NCI-H1048 (cell line): ENCODE measurements at places on chromosomes 6 and 20.

GRCh38 chr20:8304124-8304816 lies 172.2 kb downstream of the PLCB1 start:
- no peak for DNase-seq

- DNase-seq: no peak
Observed at GRCh38 chr20:46111028-46111835, 6.9 kb upstream of the CD40 start.

DNA sequence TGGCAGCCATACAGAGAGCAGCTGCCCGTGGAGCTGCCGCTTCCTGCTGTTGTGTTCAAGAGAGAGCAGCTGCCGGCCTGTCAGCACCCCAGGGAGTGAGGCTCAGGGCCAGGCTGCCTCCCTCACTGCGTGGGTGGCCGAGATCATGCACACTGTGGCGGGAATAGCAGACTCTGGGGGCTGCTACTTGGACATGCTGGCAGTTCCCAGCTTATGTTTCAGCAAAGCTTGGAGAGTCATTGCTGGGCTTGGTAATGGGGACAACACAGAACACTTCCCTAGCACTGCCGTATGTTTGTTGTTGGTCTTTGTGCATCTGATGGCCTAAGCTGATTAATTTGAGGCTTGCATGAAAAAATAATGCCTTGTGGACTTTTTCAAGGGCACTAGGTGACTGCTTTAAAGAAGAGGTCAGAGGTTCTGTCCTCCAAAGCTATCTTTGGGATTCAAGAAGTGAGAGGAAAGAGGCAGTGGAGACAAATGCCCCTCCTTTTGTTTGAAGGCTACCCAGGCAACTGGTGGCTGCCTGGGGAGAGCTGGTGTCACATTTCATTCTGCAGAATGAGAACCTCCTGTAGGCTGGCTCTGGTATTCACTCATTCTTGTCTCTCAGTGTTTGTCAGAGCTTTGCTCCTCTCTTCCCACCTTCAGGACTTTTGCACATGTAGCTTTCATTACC lies 18.8 kb downstream of the MRAP2 start:
- no peak for DNase-seq

- DNase-seq: no peak
Observed at GRCh38 chr6:116370760-116371119, at the start of gene DSE. DSE (plus strand) TSS chr6:116370947; CDS start chr6:116399251, 28,304 bp downstream.

DNA sequence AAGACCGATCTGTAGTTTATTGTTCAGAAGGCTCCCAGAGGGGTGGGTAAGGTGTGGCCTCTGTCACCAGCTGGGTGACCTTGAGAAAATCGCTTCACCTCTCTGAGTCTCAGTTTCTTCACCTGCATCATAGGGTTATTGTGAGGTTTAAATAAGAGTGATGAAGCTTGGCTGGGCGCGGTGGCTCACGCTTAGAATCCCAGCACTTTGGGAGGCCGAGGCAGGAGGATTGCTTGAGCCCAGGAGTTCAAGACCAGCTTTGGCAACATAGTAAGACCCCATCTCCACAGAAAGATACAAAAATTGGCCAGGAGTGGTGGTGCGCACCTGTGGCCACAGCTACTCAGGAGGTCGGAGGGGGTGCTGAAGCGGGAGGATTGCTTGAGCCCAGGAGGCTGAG lies 36.0 kb downstream of the VSTM2L start:
- DNase-seq: no peak

DNA sequence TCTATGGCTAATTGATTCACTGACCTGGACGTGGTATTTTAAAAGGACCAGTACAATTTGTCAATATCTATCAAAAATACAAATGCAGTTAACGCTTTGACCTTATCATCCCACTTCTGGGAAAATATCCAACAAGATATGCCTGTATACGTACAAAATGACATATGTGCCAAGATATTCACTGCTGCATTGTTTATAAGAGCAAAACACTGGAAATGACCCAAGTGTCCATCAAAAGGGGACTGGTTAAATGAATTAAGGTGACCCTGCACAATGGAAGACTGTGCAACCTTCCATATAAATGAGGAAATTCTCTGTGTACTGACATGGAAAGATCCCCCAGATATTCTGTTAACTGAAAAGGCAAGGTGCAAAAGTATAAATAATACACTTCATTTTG lies 13.9 kb downstream of the TRAM2 start:
- DNase-seq: no peak

DNA sequence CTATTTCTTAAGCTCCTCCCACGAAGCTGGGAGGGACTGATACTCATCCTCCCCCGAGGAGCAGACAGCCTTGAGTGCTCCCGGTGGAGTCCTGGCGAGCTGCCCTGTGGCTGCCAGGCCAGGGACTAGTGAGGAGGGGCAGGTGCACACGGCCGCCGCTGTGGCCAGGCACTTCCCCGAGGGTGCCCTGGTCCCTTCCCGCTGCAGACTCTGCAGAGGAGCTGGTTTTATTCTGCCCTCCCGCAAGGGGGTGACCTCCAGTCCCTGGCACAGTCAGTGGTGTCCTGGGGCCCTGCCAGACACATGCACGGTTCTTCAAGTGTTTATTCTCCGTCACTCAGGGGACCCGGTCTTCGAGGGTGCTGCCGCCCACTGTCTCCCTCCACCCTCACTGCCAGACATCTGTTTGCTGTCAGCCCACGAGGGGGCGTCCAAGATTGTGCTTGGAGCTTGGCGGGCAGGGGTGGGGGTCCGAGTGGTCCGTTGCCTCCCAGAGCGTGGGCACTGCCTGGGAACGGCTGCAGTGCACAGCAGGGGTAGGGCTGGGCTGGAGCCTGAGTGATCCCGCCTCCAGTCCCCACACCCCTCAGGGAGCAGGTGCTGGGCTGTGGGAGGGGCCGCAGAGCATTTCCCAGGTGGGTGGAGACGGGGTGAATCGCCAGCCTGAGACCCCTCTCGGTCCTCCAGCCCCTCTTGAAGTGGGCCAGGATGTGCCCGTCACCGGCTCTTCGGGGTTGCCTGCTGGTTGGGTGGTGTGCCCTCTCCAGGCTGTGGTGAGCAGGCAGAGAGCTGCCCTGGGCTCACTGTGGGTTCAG lies 3.1 kb upstream of the CABLES2 start:
- no peak for DNase-seq

DNA sequence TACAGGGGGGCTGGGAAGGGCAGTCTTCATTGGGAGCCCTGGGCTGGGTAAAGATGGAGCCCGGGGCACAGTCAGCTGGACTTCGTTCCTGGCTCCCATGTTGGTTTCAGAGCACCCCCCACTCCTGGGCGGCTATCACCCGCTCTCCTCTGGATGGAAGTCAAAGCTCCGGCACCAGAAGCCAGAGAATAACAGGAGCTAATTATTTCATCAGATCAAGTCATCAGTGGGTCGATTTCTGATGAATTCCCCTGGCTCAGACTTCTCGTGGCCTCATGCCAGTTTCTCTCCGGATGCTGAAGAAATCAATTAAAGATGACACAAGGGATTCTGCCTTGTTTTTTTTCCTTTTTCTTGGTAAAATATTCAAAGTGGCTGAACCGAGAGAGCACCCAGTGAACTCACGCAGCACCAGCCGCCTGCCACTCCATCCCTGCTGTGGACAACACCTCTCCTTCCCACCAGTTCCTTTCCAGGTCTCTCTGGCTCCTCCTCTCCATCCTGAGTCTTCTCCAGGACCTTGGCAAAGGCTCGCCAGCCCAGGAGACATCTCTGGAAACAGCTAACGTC lies 22.5 kb downstream of the SULF2 start:
- DNase-seq: no peak

DNA sequence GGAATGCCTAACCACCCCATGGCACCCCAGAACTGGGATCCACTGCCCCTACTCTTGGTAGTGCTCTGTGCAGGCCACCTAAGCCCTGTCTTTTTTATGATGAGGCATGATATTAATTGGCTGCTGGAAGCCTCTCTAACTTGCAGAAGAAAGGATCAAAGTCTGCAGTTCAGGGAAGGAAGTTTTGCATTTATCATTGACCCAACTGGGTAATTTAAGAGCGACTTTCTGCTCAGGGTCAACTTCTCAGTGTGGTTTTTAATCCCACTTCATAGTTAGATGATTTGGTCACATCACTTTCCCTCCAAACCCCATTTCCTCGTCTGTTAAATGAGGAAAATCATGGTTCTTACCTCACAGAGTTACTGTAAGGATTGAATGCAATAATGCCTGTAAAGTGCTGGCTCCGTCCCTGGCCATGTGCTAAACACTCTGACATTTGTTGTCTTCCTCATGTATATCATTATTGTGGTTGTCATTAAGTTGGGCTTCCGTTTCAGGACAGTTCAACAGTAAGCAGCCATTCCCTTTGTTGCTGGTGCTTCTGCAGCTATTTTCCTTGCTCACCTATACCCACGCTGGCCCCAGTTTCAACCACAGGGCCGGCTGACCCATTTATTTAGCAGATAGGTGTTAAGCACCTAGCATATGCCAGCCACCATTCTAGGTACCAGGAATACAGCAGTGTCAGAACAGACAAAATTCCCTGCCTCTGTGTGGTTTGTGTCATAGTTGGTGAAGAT lies 14.2 kb downstream of the E2F3 start:
- DNase-seq: no peak

DNA sequence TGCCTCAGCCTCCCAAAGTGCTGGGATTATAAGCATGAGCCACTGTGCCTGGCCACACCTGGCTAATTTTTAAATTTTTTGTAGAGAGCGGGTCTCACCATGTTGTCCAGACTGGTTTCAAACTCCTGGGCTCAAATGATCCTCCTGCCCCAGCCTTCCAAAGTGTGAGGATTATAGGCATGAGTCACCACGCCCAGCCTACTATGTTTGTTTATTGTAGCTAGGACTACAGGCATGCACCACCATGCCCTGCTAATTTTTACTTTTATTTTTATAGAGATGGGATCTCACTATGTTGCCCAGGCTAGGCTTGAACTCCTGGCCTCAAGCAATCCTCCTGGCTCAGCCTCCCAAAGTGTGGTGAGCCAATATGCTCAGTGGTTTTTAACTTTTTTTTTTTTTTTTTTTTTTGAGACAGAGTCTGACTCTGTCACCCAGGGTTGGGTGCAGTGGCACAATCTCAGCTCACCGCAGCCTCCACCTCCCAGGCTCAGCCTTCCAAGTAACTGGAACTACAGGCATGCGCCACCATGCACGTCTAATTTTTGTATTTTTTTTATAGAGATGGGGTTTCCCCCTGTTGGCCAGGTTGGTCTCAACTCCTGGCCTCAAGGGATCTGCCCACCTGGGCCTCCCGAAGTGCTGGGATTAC lies 12.0 kb upstream of the DDX43 start:
- no peak for DNase-seq

- no peak for DNase-seq
Observed at GRCh38 chr6:72999995-73000394, 225.3 kb downstream of the KHDC1L start.

DNA sequence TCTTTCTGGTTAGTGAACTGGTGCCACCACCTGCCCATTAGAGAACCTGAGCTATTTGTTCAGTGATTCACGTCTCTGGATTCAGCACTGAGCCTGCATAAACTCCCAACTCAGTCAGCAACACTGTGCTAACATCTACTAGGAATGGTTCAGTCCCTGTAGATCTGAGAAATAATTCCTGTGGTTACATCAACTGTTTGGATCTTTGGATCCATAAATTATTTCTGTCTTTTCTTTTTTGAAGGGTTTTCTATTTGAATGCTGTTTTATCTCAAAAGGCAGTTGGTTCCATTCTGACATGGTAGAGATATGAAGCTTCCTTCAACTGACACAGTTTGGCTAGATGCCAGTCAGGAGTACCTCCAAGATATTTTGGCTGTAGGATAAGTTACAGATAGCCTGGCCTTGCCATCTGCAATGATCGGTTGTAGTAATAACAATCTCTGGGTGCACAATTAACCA lies 125.9 kb downstream of the TRMT11 start:
- no peak for DNase-seq

DNA sequence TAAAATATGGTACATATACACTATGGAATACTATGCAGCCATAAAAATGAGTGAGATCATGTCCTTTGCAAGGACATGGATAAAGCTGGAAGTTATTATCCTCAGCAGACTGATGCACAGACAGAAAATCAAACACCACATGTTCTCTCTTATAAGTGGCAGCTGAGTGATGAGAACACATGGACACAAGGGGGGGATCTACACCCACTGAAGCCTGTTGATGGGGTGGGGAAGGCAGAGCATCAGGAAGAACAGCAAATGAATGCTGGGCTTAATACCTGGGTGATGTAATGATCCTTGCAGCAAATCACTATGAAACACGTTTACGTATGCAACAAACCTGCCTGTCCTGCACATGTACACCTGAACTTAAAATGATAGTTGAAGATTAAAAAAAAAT lies 71.3 kb downstream of the MANEA start:
- no peak for DNase-seq

DNA sequence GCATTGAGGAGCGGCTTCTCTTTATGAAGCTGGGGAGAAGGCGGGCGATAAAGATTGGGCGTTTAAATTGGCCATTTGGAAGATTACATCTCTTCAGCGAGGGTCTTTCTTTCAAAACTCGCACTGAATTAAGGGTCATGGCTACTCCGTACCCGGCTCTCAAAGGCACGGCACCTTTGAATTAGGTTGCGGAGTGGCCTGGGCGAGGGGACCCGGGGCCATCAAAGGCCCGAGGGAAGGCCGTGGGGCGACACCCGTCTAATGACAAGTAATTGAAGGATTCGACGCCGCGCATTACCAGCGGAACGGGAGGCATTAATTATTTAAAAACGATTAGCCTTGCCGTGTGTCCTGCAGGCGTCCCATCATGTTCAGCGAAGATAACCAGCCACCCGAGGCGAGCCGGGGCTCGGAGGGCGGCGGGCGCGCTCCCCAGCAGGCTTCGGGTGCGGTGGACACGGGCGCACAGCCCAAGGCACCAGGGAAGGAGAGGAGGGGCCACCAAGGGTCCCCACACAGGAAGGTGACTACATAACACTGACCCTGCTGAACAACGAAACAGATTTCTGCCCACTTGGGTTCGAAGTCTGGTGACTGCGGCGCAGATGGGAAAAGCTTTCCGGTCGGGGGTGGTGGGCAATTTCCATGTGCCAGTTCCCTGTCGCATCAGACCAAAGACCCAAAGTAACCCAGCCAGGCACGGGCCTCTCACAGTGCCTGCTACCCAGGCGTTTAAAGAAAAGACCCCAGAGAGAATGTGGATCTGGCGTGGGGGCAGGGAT lies 7.4 kb downstream of the FOXA2 start:
- DNase-seq: no peak
